ENCODE measurements at places on chromosomes 11 and 22. TPM values are rescaled to one million over a fixed set of nuclear protein-coding genes. Genes with fewer than 3 reads are reported as not detected.

- DNase-seq: no peak
- no peak overlapping the region for H3K4me3 ChIP-seq
- no peaks in the 10 kb centered on the region for H3K4me1 ChIP-seq
- no peaks in the 10 kb centered on the region for H3K27me3 ChIP-seq
- no peaks in the 10 kb centered on the region for H3K36me3 ChIP-seq
These were observed 147.4 kb upstream of the TEAD1 start for GRCh38 chr11:12526789-12527188.

OR8I2 gene
- polyA plus RNA-seq: not detected

DNA sequence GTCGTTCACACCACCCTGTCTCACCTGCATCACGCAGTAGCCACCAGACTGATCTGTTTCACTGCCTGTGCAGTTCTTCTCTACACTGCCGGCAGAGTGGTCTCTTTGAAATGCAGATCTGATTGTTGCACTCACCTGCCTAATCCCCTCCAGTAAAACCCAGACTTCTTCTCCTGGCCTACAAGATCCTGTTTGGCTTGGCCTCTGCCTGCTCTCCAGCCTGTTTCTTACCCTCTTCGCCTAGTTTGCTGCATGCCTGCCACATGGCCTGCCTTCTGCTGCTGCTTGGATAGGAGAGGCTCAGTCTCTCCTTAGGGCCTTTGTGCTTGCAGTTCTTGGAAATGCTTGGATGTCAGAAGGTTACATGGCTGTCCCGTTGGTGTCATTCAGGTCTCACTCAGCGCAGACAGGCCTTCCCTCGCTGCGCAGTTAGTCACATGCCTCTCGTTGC is 42.0 kb downstream of the PACS1 start:
- no peaks in the 10 kb centered on the region for H3K27me3 ChIP-seq
- no peak overlapping the region for H3K27ac ChIP-seq
- H3K4me1 ChIP-seq: peaks cover 28% of the 10 kb centered on the region
- DNase-seq: no peak

GRCh38 chr22:28379075-28379779 is 300.4 kb downstream of the TTC28 start:
- DNase-seq: no peak
- H3K4me1 ChIP-seq: no peaks in the 10 kb centered on the region
- no peak overlapping the region for H3K27ac ChIP-seq
- no peaks in the 10 kb centered on the region for H3K27me3 ChIP-seq

TRIM22 gene
- polyA plus RNA-seq: 144 TPM

DNA sequence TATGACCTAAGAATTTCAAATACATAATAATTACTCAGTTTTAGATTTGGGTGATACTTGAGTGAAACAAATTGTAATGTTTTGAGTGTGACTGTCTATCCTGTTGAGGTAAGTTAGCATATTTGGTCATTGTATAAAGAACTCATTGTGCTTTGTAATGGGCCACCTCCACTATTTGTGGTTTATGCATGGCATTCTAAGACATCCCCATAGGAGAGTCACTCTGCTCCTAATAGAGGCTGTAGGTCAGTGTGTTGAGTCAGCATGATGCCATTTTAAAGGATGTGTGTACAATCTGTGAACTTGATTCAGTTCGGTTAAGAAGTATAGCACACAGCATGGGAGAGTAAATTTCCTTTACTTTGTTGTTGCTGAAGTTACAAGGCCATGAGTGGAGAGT is 1112.4 kb downstream of the JRKL start:
- no peak overlapping the region for H3K4me3 ChIP-seq
- DNase-seq: no peak
- H3K27ac ChIP-seq: no peak overlapping the region
- no peaks in the 10 kb centered on the region for H3K27me3 ChIP-seq

MMP27 gene
- 0.09 TPM for polyA plus RNA-seq

DNA sequence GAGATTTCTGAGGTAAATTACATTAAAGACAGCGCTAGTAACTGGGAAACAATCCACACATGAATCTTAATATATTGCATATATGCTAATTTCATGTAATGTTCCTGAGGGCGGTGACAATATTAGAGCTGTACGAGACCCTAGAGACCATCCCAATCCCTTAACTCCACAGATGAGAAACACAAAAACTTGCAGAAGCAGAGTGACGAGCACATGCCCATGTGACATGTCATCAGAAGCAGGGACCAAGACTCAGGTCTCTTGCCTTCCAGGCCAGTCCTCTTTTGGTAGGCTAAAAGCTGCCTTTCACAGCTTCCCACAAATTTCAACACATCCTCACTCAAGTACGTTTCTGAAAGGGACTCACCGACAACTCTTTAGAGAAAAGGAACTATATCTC is 11.8 kb downstream of the MAPK1 start:
- no peak for DNase-seq
- H3K27me3 ChIP-seq: no peaks in the 10 kb centered on the region
- H3K4me3 ChIP-seq: no peak overlapping the region
- H3K36me3 ChIP-seq: peaks cover 5% of the 10 kb centered on the region

DNA sequence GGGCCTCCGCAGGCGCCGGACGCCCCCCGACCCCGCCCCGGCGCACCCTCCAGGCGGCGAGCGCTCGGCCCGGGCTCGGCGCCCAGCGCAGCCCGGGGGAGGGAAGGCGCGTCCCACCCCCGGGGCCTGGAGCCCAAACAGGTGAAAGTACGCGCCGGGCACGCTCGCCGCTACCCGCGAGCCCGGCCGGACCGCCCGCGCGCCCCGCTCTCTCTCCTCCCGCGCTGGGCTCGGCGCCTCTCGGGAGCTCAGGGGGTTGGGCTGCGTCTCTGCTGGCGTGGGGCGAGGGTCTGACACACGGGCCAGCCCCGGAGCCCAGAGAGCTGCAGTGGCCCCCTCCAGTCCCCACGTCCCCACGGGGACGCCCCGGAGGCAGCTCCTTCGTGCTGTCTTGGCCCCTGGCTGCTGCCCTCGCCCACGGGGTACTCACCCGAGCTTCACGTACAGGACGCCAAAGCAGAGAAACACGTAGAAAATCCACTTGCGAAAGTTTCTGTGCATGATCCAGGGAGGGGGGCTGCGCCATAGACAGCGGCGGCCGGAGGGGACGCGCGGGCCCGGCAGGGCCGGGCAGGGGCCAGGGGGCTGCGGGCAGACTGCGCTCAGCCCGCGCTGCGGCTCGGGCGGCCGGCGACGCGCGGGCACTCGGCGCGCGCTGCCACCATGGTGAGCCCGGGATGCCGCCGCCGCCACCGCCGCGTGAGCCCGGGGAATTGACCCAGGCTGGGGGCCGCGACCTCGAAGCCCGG is 534 bp downstream of the WNT7B start:
- peaks cover 11% of the 10 kb centered on the region for H3K4me1 ChIP-seq
- H3K27me3 ChIP-seq: peaks cover 70% of the 10 kb centered on the region
- H3K4me3 ChIP-seq: peak overlapping the region; percentile 27
- no peak for DNase-seq
- H3K27ac ChIP-seq: no peak overlapping the region
- no peaks in the 10 kb centered on the region for H3K36me3 ChIP-seq

LMO1 gene
- 0.32 TPM for polyA plus RNA-seq
